ENCODE measurements at places on chromosomes 5 and 9.

DNA sequence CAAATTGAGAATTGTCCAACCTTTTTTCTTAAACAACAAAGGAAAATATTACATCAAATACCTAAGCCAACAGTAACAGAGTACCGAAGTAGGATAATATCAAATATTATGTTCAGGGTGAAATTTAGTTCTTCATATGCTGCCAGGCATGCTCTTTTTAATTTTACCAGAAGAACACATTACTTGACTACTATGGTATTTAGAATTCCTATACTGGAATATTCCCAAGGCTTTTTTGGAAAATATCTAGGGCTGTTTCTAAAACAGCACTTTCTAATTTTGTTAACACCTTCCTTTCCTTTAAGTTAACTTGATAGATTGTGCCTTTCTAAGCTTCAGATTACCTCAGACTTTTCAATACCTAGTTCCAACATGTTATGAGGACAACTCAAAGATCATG is 48.7 kb downstream of the MARCHF3 start:
- DNase-seq, result no peak

GRCh38 chr5:142143878-142144277 is 35.3 kb downstream of the NDFIP1 start:
- no peak for DNase-seq

DNA sequence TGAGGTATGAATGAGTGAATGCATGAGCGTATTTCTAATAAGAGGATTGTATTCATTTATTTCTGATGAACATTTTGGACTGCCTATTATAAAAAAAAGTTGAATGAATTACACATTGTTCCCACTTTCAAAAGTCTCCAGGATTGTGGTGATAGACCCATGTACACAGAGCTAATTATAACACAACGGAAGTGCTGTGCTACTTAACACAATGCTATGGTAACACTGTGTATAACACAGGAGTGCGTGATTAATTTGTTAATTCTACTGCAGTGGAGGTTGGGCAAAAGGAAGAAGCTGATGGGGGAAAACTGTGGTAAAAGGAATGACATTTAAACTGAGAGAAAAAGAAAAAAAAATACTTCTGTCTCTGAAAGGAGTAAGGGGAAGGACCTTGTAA is 147.8 kb upstream of the MEF2C start:
- no peak for DNase-seq

- no peak for DNase-seq
Observed at GRCh38 chr5:5531371-5531770, 108.9 kb downstream of the ICE1 start.

- no peak for DNase-seq
Observed at GRCh38 chr9:71582347-71582746, 186.0 kb downstream of the CEMIP2 start.

Measured in GM12891 (cell line).